ENCODE measurements at places on chromosomes 16 and 17.

DNA sequence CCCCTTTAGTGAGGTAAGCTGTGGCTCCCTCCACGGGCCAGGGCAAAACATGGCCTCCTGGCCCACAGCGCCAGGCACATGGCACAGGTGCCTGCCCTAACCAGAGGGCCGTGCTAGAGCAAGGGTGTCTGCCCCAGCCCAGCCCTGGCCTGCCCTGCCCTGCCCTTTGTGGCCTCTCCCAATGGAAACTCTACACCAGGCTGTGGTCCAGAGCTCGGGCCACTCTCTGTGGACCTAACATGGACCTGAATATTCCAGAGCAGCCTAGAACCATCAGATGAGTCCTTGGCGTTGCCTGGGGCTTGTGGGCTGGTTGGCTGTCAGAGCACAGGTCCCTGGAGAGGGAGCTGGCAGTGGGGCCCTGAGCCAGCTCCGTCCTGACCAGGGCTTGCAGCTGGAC is 8.0 kb upstream of the MRPL12 start:
- no peak for DNase-seq

DNA sequence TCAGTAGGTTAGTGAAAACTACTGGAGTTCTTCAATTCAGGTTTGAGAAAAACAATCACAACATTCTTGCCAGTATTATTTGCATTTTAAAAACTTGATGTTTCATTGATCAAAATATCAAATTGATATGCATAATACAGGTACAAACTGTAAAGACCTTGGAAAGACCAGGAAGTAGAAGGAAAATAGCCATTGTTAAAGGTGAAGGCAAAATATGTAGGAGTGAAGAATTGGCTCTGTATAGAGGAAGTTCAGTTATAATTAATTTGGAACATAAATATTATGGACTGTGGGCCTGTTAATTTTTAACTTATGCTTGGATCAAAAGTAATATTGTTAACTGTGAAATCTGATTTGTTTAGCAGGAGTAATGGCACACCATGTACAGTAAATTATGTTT is 112.6 kb downstream of the BCAS3 start:
- DNase-seq = no peak

DNA sequence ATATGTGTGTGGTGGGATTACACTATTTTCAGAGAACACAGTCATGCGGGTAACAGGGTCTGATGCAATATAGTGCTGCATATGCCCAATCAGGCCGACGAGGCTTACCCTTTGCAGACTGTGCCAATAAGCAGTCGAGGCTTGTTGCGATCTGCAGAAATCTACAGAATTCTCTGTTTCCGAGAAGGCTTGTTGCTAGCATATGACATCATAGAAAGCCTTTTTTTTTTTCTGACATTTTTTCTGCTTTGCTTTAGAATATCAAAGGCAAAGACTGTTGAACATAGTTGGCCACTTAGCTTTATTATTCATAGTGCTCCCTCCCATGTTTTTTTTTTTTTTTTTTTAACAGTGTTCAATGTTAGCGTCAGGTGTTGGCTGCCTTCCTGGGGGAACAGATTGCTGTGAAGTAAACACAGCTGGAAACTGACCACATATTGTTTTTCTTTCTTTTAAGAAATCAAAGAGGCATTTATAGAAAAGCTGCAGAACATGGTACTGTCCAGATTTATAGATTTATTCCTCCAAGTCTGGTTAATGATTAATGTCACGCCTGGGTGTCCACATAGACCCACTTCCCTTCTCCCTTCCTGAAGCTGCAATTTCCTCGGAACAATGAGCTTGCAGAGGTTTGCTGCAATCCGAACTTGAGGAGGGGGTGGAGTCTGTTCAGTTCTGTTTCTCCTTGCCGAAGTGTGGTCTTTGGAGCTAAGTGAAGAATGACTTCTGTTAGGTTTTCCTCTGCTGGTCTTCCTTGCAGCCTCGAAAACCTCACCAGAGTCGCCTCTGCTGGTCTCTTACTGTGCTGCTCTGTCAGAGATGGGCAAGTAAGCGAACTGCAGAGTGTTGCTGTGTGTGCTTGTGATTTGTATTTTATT is 87.3 kb downstream of the MAP2K6 start:
- DNase-seq = no peak

DNA sequence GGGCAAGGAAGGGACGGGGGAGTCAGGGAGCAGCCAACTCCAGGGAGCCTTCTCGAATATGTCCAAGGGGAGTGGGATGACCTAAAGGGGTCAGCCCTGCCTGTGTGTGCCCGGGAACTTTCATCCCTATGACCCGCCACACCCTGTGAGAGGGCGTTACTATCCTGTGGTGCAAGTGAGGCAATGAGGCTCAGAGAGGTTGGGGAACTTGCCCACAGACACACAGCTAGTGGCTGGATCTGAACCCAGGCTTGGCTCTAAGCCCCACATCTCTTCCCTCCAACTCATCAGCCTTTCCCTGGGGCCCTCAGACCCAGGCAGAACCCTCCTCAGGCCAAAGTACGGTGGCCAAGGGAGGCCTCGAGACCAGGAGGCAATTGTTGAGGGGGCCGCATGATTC is 23.2 kb downstream of the JUP start:
- DNase-seq = no peak

DNA sequence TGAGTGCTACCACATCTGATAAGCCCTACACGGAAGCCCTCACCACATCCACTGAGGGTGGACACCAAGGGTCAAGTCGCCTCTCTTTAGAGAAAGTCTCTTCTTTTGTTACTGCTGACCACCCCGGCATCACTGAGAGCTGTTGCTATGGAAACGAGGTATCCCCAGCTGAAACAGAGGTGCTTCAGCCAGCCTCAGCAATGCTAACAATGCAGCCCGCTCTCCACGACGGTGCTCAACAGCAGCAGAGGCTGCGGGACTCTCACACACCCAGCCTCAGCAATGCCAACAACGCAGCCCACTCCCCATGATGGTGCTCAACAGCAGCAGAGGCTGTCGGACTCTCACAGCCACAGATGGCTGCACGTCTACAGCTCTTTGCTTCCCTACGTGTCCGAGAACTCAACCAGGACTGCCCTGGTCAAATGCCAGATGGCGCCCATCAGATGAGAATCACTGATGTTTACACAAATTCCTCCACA is 41.4 kb downstream of the VPS53 start:
- DNase-seq = no peak

Data from stimulated activated naive CD4-positive, alpha-beta T cell treated with Interleukin-2 at 50 U/mL for 16 hours (primary cell).